ENCODE measurements at places on chromosomes 2 and 18.

DNA sequence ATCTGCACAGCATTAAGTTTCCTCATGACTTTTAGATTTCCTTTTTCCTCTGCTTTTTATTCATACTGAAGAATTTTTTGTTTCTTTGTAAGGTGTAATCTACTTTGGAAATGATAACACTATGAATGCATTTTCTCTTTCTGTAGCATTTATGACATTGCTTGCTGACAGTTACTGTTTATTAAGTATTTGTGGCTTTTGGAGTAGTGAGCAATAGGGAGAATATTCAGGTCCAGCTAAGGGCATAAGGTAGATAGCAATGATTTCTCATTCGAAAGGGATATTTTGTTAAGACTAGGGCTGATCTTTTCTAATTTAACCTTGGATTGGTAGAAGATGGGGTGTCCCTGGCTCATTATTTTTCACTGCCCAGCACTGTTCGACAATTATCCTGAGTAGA is 80.3 kb downstream of the XRCC5 start:
- no peak for DNase-seq

- DNase-seq, result no peak
Observed at GRCh38 chr2:194232600-194232999, 1424.4 kb upstream of the SLC39A10 start.

DNA sequence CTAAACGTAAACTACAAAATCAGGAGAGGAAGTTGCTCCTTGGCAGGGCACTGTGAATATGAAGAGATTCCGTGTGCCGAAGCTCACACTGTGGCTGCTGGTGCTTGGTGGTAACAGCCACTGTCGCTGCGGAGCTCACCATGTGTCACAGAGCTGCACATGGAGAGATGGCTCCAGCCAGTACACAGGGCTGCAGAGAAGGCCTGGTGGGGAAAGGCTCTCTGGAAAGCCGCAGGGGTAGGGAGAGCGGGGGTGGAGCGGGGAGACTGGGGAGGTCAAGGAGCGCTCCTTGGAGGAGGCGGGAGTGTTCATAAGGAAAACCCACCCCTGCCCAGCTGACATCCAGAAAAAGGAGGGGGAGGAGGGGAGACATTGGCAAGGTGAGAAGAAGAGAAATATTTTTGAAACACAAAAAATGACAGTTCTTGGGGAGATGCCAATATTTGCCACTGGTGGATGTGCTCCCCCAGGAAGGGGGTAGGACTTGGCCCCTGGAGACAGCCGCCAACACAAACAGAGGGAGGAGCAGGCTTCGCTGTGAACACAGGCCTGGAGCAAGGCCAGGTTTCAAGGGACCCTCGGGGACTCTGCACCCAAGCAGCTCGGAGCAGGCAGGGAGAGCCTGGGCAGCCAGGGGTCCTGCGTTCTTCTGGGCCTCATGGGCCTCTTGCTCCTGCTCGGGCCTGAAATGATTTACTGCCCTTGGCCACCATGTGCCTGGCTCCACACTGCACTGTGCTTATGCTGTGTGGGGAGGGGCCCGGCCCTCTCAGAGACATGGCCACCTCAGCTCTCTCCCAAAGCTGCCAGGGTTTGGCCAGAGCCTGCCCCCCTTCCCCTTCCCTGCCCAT is 102.6 kb upstream of the GLI2 start:
- no peak for DNase-seq

DNA sequence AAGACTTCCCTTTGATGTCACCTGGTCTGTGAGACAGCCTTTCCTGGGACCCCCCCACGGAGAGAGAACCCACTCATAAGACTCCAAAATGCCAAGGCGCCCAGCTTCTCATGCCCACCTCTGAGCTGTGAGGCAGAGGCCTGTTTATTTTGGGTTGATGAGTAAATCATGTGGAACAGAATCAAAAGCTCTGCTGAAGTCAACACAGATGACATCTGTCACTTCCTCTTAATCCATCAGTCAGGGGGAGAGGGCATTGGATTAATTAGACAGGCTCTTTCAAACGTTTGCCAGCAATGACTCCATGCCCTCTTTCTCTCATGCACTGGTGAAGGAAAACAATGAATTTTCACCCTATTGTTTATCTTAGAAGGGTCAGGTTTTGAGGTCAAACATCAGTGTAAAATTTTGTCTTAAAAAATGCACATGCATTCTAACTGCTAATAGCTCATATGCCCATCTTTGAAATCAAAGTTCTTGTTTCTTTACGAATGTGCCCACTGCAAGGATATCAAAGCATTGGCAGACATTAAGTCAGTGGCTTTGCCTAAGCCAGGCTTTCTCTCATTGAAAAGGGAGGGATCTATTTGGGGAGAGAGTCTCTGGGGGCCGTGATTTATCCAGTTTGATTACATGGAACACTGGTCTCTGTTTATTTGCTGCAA is 184.1 kb downstream of the ACKR3 start:
- DNase-seq, result no peak

DNA sequence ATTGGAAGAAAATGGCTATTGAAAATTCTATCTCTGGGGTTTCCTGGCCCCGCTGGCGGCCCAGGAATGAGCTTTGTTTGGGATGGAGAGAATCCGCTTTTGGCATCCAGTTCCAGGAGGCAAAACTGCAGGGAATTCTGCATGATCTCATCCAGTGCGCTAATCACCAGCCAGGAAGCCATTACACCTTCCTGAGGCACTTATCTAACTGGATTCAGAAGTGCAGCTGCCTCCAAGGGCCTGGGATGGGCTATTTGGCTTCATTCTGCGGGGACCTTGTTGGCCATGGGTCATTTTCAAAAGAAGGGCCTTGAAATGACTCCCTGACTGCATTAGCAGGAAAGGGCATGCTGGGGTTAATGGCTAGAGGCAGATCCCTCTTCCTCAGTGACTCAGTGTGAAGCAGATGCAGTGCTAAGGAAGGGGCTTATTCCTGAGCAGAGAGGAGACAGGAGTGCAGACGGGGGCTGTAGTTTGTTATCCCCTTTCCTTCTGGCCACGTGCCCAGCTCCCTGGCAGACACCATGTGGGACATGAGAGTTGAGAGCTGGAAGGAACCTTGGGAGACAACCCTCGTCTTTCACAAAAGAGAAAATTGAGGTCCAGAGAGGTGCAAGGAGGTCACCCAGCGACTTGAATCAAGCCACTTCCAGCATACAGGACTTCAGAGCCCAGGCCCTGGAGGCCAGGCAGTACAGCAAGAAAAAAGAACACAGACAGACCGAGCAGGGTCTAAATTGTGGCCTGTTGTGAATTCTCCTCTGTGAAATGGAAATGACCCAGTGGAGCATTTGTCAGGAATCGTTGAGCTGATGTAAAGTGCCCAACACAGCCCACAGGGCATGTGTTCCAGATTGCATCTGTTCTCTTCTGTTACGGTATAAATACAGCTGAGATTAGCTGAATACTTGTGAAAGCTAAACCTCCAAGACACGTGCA is 161.8 kb downstream of the PRKCE start:
- no peak for DNase-seq

DNA sequence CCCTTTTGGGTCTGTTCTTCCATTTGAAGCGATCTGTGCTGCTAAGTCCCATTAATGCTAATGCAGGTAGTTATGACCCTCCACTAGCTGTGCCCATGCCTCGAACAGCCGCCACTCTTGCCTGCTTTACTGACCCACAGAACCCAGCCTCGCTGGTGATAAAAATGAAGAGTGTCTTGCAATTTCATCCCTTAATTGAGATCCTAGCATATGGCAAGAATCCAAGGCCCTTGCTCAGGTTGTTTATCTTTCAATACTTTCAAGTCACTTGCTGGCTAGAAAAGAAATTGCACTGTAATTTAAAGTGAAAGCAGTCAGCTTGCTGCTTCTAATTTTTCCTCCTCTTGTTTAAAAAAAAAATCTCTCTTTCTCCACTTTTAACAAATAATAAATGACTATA is 73.6 kb downstream of the ZNF521 start:
- DNase-seq, result no peak

- no peak for DNase-seq
Observed at GRCh38 chr2:127645026-127645394, 943 bp upstream of the GPR17 start.

DNA sequence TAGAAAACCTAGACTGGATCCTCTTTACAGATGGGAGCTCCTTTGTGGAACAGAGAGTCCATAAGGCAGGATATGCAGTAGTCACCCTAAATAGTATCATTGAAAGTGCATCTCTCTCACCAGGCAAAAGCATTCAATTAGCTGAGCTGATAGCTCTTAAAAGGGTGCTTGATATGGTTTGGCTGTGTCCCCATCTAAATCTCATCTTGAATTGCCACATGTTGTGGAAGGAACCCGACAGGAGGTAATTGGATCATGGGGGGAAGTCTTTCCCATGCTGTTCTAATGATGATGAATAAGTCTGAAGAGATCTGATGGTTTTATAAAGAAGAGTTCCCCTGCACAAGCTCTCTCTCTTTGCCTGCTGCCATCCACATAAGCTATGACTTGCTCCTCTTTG is 96.2 kb upstream of the RMP24 start:
- DNase-seq, result no peak

GRCh38 chr2:42274863-42275262 is 86.2 kb downstream of the COX7A2L start:
- no peak for DNase-seq

- no peak for DNase-seq
Observed at GRCh38 chr18:25658476-25658875, 306.5 kb upstream of the ZNF521 start.

GRCh38 chr2:104856086-104856972 is 2.4 kb downstream of the POU3F3 start:
- DNase-seq, result no peak

GRCh38 chr2:3451926-3452671 is 67.2 kb downstream of the ADI1 start:
- DNase-seq, result no peak

GRCh38 chr2:172931256-172931894 is 144.3 kb upstream of the MAP3K20 start:
- DNase-seq, result no peak

DNA sequence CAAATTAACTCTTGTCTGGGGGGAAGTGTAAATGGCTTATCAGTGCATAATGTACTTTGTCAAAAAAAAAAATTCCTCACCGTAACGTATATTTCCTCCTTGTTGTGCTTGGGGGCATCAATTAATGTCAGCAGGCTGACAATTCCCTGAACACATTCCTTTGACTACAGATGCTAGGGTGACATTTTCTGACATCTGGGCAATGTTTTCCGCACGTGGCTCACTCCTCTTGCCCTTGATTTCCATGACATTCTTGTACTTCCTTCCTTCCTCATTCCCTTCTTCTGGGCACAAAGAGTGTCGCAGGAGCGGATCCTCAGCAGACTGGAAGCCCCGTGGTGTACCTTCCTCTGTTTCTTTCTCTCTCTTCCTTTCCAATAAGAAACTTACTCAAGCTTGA is 173.7 kb downstream of the SP3 start:
- no peak for DNase-seq

- no peak for DNase-seq
Observed at GRCh38 chr2:227163485-227163997, 464 bp downstream of the COL4A4 start.

GRCh38 chr2:41720331-41721251 is 327.2 kb upstream of the PKDCC start:
- no peak for DNase-seq

- no peak for DNase-seq
Observed at GRCh38 chr2:54891909-54892308, 158.3 kb downstream of the RTN4 start.

DNA sequence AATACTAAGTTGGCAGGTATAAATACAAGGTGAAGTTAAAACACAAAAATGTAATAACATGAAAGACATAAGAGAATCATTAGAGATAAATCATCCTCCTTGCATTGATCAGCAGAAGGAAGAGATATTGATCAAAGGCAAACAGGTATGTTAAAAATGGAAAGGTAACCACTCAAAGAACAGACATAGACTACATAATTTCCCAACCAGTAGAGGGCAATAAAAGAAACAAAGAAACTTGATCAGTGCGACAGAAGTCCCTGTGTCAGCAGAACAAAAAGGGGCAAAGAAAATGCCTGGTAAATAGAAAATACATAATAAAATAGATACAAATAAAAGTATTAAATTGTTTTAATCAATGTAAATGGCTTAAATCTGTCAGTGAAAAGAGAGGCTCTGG is 53.6 kb downstream of the FAM228A start:
- DNase-seq, result no peak

DNA sequence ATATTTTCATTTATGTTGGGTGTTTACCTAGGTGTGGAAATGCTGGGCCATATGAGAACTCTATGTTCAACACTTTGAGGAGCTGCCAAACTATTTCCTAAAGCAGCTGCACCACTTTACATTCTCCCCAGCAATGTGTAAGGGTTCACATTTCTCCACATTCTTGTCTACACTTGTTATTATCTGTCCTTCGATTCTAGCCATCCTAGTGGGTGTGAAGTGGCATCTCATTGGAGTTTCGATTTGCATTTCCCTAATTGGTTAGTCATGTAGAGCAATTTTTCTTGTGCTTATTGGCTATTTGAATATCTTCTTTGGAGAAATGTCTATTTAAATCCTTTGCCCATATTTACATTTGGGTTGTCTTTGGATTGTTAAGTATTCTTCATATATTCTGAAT is 21.9 kb downstream of the RNF144A start:
- no peak for DNase-seq

DNA sequence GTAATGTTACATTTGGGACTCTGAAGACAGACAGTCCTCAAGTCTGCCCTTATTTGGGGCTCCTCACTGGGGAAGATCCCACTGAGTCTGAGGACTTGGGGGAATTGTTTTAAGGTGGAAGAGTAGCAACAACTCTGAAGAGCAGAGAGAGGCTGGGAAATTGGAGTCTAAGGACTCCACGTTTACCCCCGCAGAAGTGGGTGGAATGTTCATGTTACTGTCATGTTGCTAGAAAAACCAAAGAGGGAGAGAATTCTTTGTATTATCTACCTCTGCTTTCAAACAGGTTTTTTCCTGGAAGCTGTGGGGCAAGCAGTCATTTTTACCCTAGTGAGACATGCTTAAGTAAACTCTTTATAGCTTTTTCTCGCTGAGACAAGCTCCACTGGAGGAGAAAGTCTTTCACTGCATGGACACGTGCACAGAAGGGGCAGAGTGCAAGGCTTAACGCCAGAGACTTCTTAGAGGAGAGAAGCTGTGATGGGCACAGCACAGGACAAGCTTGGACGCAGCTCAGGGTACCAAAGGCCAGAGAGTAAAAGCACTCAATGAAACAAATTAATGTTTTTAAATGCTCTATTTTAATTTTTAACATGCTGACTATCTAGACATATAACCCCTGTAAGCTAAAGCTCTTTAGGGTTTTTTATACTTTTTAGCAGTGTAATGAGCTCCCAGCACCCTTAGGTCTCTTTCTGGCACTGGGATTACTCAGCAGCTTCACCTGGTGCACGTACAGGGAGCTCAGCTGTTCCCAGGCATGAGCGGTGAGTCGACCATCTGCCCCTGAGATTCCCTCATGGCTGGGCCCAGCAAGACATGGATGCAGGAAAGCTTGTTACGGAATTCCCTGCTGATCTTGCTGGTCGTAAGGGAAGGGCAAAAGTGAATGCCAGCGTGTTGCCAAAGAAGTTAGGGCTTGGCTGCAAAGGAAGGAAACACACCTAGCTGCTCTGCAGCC is 54.5 kb upstream of the BIN1 start:
- no peak for DNase-seq
